ENCODE measurements at places on chromosomes 3 and 15.
A peak's percentile ranks its signal among the peaks of the same experiment; 100 is the strongest.

DNA sequence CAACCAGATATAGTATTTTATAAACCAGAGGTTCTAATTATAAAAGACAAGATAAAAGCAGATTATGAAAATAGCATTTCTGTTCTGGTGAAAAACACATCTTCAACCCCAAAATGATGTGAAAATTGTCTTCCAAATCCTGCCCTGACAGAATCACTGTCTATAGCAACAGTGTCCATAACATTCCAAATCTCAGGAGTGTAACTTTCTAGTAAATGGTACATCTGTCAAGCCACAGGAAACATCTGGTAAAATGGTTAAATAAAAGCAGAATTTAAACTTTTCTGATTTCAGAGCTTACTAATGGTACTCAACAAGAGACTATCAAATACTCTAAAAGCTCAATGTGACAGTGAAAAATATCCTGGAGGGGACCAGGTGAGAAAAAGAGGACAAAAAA is 60.5 kb downstream of the VGLL4 start:
- no peak for DNase-seq

GRCh38 chr15:47561102-47561501 is 156.2 kb upstream of the SEMA6D start:
- DNase-seq = no peak

GRCh38 chr15:57732526-57733331 is 26.2 kb downstream of the POLR2M start:
- no peak for DNase-seq

DNA sequence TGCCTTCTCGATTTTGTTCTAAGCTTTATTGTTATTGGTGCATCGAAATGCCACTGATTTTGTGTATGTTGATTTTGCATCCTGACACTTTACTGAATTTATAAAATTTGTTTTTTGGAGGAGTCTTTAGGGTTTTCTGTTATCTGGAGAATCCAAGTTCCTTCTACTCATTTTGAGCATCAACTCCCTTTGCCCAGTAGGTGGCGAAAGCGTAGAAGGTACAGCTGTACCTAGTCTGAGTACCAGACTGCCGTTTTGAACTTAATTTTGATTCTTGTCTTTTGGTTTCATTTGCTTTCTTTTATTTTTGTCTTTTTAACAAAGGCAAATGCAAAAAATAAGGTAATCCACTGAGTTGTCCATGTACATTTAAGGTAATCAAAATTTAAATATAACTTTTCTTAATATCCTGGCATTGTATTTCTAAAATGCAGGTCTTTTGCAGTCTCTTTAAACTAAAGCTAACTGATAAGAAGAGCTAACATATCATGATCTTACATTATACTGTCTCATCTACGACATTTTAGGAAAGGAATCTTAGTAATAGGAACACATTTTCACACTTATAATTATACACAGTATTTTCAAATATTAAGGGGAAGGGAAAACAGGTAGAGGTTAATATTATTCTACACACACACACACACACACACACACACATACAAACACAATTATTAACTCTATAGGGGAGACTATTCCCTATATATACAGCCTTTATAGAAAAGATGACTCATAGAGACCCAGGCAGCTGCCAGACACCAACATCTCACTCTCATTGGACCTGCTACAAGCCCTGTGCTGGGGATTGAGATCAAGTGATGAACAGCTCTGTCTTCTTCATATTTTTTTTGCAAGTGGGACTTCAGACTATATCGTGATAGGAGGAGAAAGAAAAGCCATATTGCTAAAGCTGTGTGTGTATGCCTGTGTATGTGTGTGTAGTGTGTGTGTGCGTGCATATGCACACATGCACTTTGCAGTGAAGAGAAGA is 71.8 kb downstream of the SYNPR start:
- no peak for DNase-seq

- no peak for DNase-seq
Measured at GRCh38 chr3:177931346-177931745, 604.9 kb upstream of the KCNMB2 start.

- DNase-seq = no peak
Measured at GRCh38 chr3:69872783-69873378, 126.7 kb upstream of the SAMMSON start.

- DNase-seq = no peak
Measured at GRCh38 chr3:22951910-22952309, 251.2 kb upstream of the UBE2E2 start.

- DNase-seq = peak; percentile 49
Measured at GRCh38 chr15:40242601-40243000, 3.7 kb downstream of the PAK6 start.

DNA sequence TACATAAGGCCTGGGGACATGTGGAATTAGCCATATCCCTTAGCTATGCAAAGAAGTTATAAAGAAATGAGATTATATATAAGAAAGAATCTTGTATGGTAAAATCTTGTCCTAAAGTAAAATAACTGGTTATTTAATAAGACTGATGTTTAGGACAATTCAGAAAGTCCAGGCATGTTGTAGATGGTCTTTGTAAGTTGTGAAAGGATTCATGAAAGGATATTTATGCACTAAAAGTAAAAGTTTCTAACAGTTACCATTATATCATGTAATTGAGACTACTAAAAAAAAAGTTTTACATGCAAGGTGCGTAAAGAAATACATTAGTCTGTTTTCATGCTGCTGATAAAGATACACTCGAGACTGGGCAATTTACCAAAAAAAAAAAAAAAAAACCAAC is 146.3 kb downstream of the FMN1 start:
- DNase-seq = no peak

DNA sequence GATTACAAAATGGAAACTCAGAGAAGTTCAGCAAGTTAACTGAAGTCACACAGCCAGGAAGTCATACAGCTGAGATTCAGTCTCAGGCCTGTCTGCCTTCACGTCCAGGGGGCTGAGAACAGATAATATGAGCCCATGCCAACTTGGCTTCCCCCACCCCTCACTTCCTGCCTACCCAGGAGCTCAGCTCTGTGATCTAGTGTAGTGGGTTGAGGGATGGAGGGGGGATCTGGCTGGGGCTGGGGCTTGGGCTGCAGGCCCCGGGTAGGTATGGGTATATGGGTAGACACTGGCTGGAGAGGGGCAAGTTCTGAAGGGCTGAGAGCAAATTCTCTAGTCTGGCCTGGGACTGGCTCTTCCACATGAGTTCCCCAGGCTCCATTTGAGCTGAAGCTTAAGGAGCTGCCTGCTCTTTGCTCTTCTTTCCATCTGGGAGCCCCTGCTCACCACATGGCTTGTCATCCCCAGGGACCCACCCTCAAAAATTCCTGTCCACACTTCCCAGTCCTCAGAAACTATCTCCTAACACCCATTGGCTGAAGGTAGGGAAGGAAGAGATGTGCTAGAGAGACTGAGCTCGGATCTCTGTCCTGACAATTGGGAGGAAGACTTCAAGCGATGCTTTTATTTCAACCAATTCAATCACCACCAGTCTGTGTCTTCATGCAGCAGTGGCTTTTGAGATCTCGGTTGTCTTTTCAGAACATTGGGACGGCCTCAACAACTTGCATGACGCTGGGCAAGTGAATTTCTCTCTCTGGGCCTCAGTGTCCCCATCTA is 2.0 kb downstream of the RASGRF1 start:
- peak; percentile 43 for DNase-seq

Data from coronary artery (tissue), 2 donors.